M059J (cell line): ENCODE measurements at places on chromosomes 11 and 22. TPM values are rescaled to one million over a fixed set of nuclear protein-coding genes. Genes with fewer than 3 reads are reported as not detected.

The SYT13 gene
- total RNA-seq, result 6.2 and 7.2 TPM in 2 replicates

- DNase-seq, result no peak
Observed at GRCh38 chr22:30650508-30651116, 15.0 kb downstream of the SLC35E4 start.

- no peak for DNase-seq
Observed at GRCh38 chr11:34860034-34860433, 56.1 kb downstream of the APIP start.

- DNase-seq, result no peak
Observed at GRCh38 chr11:69536406-69536805, 54.9 kb downstream of the LINC01488 start.

GRCh38 chr22:27874185-27874584 lies 44.9 kb downstream of the PITPNB start:
- DNase-seq, result no peak

GRCh38 chr11:22926341-22926740 lies 66.1 kb upstream of the CCDC179 start:
- DNase-seq, result no peak

The DGCR6 gene
- total RNA-seq, result 0.62 and 0.81 TPM in 2 replicates

The C11orf97 gene
- not detected in 2 replicates for total RNA-seq

The KCNK7 gene
- total RNA-seq, result 0.52 TPM in 1 of 2 replicates, not detected in the other

GRCh38 chr11:129042503-129042902 lies 99.8 kb upstream of the TP53AIP1 start:
- no peak for DNase-seq

DNA sequence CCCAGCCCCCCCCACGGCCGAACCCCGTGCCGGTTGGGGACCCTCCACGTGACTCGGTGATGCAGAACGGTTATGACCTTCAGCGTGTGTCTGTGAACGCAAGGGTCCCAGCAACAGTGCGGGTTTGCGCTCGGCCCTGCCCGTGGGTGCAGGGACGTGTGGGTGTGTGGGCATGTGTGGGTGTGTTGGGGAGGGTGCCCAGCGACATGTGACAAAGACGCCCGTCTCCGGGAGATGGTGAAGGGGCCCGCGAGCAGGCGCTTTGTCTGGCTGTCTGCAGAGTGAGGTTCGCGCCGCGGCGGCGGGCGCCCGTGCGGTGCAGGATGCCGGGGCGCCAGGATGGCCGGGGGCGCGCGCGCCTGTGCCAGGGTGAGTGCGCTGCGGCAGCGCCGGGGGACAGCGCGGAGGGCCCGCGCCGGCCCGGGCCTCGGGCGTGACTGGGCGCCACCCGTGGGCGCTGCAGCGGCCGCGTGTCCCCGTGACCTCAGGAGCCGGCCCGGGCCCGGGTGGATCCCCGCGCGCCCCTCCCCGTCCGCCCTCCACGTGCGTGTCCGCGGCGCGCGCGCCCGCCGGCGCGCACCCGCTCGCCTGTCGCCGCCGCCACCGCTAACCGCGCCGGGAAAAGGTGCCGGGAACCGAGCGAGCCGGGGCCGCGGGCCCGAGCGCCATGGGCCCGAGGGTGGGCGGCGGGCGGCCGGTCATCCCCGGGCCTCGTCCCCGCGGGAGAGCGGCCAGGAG lies at the start of gene LRFN4:
Gene LRFN4 (plus strand): TSS at position 569 of the 738 bp plus-strand sequence. CDS start 681 bp downstream, outside the sequence.
- peak; percentile 71 for DNase-seq

- peak; percentile 91 for DNase-seq
Observed at GRCh38 chr11:95835768-95836488, 45.6 kb downstream of the CEP57 start.

GRCh38 chr11:12673601-12673923 lies 659 bp upstream of the TEAD1 start:
- no peak for DNase-seq

The SHANK2 gene
- total RNA-seq, result not detected in 2 replicates
